ENCODE measurements at places on chromosomes 3 and 15.

DNA sequence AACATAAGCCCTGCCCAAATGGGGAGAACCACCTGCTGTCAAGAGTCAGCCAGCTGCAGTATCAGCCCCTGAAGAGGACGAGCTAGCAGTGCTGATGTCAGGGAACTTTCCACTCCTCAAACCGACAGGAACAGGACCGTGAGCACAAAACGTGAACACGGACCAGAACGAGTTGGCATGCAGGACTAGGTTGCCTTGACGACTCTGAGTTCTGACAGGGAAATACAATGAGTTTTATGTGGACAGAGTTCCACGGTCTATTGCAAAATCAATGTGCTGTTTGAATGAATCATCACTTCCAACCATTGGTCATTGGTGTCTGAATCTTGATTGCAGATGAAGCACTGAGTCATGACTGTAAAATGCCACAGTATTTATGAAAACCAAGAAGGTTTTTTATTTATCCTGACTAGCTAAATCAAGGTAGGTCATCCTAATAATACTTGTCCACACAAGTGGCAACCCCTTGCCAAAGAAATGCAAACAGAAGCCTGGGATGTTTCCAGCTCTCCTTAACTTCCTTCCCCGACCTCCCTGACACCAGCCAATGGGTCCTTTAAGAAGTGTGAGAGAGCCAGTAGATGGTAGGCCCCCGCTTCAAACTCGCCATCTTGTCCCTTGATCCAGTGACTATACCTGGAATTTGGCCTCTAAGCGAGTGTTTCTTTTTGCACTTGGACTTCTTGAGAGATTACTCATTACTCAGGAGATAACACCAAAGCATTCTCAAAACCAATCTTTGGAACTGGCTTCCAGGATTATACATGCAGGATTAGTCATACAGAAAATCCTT lies 119.6 kb downstream of the ASB7 start:
- DNase-seq = peak; percentile 97

DNA sequence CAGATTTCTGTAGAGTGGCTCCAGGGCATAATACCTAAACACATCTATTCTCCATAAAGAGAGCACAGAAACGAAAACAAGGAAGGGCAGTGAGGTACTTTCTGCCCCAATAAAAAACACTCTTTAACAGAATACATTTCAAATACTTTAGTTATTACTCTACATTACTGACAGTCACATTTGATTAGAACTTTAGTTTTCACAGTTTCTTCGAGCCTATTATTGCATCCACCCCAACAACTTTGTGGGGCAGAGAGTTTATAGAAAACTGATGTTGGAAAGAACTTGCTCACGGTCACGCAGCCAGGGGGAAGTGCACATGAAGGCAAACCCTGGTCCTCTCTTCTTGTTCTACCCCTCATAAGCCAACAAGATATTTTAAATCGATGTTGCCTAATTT lies 9.0 kb downstream of the VPS39 start:
- DNase-seq = peak; percentile 9

DNA sequence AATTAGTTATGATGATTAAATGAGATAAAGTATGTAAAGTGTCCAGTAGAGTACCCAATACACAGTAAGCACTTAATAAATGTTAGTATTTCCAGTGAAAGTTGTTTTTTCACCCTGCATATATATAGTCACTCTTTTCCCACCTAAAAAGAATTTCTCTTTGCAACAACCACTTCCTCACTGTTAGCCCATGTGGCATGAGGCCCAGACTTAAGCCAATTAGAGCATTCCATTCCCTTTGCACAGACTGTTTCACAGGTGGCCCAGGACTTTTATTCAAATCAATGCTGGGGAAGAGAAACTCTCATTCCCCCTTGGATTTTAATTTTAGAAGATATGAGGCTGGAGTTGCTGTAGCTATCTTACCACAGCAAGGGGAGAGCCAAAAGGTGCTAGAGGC lies 3.7 kb downstream of the IFT80 start:
- DNase-seq = peak; percentile 84

GRCh38 chr15:58313810-58314592 lies 117.8 kb upstream of the LIPC start:
- DNase-seq = no peak

DNA sequence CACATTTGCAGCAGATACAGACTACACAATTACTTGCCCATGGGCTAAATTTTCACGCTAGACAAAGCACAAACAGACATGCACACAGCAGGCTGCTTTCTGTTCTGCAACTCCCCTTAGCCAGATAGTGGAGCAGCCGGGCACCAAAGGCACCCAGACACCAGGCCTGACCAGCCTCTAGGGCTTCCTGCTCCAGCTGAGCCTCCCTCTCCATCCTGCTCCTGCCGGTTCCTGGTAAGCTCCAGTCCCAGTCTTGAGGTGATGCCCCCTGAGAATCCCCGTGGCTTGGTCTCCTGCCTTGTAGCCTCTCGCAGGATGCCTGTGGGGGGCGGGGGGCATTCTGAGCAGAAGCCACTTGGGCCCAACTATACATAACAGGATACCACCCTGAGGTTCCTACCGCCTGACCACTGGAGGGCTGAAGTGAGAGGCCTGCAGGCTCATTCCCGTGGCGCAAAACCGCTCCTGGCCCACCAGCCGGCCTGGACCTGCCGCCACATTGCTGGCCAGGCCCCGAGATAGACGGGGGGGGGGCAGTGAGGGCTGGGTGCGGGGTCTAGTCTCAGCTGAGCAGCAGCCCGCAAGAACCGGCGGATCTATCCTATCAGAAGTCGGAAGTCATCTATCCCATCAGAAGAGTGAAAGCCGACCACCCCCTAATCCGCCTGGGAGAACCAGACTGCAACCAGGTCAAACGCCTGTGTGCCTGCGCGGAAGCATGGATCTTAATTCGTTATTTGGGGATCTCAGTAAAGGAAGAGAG lies 3.9 kb downstream of the FOXL2 start:
- no peak for DNase-seq

DNA sequence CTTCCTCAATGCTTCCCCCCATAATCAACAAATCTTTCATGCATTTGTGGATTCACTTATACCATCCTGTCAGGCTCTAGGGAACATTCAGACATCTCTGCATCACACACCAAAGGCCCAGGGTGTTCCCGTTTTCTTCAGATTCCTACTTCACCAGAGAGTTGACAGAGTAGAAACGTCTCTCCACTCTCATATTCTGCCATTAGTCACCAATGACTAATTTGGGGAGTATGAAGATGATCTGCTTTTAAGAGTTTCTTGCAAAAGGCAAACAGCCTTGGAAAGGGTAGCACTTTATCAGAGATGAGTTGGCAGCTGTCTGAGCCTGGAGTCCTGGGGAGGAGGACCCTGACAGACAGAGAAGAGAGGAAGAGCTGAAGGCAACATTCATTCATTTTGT lies 55.8 kb upstream of the DGKG start:
- DNase-seq = peak; percentile 91
